ENCODE measurements at places on chromosomes 7 and 10.
A peak's percentile ranks its signal among the peaks of the same experiment; 100 is the strongest.

DNA sequence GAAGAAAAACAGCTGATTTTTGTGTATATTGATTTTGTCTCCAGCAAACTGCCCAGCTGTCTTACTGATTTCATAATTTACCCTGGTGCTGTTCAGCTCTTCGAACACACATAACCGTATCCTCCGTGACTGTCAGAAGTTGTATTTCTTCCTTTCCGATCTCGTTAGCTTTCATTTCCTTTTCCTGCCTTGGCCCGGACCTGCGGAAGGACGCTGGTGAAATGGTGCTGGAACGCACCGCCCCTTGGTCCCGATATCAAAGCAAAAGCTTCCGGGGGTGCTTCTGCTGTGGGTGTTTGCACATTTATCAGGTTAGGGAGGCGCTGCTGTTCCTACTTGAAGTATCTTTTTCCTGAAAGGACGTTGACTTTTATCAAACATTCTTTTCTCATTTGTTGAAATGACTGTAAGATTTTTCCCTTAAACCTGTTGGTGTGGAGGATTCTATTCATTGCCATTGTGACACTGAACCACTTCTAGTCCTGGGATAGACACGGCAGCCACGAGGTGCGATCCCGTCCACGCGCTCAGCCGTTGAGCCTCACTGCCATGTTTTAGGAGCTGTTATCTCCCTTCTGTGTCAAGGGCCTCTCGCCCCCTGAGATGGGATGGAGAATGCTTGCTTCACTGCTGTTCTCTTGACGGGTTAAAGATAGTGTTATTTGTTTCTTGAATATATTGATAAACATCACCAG is 72.6 kb downstream of the FOXL3 start:
- peak; percentile 51 for DNase-seq

GRCh38 chr7:39686261-39686924 is 63.0 kb downstream of the RALA start:
- no peak for DNase-seq

DNA sequence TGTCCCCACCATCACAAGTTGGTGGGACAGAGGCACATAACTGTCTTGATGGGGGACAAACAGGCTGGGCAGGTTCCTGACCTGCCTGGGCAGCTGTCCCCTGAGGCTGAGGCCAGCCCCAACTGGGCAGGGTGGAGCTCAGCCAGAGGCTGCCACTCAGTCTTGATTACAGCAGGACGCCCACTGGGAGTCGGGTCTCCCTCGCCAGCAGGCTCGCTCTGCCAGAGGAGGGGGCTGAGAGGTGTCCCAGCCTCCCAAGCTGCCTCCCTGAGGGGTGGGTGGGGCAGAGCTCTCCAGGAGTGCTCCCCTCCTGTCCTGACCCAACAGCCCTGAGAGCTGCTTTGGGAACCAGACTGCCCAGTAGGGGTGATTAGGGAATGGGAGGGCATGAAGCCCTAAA is 1.8 kb upstream of the CAMK2G start:
- DNase-seq: no peak

DNA sequence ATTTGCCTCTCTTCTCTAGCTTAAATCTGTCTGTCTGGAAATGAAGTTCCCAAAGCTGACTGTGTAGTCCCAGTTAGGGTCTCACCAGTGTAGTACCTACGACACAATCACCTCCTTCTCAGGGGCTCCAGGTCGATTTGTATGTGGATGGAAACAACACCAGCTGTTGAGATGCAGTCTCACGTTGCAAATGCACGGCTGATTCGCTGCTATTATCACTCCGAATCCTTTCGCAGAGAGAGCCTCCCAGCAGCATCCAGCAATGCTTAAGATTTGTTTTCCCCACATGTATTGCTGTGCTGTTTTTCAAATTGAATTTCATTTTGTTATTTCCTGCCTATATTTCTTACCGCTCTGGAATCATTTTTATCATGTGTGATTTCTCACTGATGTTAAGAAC is 16.3 kb downstream of the VSTM4 start:
- no peak for DNase-seq

DNA sequence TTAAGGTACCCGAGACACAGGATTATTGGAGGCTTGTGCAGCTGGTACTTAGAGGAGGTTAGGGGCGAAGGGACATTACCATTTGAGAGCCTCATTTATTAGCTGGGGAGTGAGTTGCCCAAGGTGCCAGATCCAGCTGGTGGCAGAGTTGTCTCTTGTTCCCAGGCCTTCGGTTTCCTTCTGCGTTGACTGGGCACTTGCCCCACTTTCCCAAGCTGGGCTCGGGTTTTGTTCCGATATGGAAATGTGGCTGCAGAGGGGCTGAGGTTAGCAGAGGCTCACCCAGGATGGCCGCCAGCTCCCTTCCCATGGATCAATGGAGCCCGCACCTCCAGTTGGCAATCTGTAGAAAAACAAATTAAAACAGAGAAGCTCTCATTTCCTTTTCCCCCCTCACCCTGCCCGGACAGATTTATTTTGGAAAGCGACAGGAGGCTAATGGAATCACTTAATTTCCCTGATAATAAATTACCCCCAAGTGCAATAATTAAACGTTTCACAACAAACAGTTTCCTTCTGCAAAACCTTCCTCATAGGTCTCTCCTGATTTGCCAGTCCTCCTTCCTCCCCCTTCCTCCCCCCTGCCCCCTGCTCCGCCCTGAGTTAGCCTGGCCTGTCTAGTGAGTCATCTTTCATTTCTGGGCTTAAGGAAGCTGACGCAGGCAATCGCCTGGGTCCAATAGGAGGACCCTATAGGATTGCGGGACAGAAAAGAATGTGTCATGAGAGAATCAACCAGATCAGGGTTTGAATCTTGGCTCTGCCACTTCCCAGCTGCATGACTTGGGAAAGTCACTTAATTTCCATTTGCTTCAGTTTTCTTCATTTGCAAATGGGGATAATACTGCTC is 51.7 kb downstream of the ADRA2A start:
- no peak for DNase-seq

GRCh38 chr7:30348083-30348560 is 63.7 kb downstream of the ZNRF2 start:
- peak; percentile 17 for DNase-seq

GRCh38 chr7:103065667-103066066 is 8.9 kb downstream of the FBXL13 start:
- peak; percentile 63 for DNase-seq

GRCh38 chr10:113977174-113977573 is 66.5 kb upstream of the ADRB1 start:
- DNase-seq: no peak

- no peak for DNase-seq
These were observed 84.4 kb upstream of the SHH start for GRCh38 chr7:155896531-155897263.
